ENCODE measurements at places on chromosomes 2 and 18.

- no peak for DNase-seq
Measured at GRCh38 chr2:151560289-151560688, 150.6 kb downstream of the RIF1 start.

DNA sequence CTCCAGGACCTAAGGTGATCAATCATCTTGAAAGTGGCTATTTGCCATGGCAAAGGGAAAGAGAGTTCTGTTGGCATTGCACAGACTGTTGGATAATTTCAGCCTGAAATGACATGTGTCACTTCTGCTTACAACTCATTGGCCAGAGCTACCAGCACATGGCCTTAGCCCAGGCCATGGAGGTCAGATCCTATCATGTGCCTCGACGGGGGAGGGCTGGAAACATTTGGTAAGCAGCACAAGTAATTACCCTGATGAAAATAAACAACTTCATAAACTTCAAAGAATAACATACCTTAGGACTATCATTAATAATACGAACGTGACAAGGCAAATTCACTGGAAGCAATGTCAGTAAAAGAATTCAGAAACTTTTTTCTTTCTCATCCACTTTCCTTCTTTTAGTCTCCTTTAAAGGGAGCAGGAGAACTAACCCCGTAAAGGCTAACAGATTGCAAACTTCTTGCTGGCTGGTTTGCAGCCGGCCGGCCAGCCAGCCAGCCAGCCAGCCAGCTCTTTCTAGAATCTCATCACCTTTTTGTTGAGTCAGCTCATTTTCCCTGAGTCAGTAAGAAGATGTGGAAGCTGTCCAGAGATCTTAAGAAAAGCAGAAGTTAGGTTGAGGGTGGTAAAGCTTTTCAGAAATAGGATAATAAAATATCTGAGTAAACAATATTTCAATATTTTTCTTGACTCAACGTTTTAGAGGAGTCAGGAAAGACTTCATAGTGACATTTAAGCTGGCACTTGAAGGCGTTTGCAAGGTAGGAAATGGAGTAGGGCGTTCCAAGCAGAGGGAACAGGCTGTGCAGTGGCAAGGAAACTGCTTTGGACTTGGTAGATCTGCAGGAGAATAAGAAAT, 31.9 kb downstream of the CNRIP1 start:
- no peak for DNase-seq

GRCh38 chr2:145931781-145932395, 1412.0 kb upstream of the ZEB2 start:
- peak; percentile 73 for DNase-seq

DNA sequence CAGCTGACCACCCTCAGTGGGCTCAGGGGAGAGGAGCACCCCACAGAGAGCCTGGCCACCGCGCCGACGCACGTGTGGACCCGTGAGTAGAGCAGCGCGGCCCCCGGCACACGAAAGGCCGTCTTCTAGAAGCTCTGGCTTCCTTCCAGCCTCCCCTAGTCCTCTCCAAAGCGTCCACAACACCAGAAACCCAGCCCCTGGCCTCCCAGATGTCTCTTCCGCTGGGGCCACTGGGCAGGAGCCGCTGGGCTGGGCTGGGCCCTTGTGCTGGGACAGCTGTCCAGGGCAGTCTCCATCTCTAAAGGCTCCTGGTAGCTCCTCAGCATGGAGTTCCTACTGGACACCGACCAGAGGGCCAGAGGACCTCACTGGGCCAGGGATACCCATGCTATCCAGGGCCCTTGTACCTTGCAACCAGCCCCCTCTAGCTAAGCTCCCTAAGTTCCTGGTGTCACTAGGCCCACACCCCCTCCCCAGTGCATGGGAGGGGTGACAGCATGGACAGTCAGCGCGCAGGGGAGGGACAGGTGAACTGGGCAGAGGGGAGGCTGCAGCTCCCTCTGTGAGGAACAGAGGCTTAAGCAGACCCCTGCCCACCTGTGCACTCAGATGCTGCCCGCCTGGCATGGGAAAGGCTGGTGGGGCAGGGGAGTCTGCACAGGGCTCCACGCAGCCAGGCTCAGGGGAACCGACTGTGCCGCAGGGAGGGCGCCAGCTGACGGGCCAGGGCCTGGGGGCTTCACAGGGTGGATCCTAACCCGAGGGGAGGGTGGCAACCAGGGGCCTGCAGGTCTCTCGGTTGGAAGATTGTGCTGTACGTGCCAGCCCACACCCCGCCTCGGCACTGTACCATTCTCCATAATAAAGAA, 32.9 kb downstream of the MTERF4 start:
- DNase-seq, result no peak

DNA sequence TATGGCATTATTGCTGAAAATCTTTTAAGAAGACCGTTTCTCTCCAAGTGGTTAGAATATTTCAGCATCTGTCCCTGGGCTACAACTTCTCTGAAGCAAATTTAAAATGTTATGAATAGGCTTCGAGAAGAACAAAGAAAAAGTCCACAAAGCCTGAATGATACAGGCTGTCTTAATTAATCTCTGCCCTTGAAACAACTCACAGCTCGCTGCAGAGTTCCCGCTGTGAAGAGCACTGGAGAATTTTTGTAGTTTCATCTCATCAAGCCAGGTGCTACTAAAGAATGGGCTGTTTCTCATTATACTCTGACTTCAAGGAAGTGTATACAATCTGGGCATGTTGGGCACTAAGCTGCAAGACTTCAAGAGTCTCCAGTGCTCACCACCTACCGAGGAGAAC, 67.6 kb downstream of the LAMA1 start:
- DNase-seq, result no peak

- DNase-seq, result no peak
Measured at GRCh38 chr18:24677011-24677410, 216.6 kb downstream of the HRH4 start.

DNA sequence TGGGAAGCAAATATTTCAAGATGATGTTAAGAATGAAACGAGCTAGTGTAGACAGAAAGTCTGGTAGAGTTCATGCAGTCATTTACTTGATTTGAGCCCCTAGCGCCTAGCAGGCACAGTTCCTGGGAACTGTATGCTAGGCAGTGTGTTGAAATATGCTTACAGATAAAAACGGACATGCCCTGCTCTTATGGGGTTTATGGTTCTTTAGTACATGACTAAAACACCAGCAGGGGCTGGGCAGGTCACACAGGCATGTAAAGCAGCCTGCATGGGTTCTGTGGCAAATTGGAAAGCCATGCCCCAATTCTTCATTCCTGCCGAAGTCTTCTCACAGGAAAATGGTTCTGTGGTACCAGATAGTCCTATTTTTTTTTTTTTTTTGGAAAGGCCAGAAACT, 27.3 kb upstream of the MGAT5 start:
- no peak for DNase-seq

GRCh38 chr2:201122276-201122675, 6.3 kb downstream of the CFLAR start:
- DNase-seq, result no peak

- no peak for DNase-seq
Measured at GRCh38 chr2:208311954-208312353, 45.9 kb downstream of the PIKFYVE start.

DNA sequence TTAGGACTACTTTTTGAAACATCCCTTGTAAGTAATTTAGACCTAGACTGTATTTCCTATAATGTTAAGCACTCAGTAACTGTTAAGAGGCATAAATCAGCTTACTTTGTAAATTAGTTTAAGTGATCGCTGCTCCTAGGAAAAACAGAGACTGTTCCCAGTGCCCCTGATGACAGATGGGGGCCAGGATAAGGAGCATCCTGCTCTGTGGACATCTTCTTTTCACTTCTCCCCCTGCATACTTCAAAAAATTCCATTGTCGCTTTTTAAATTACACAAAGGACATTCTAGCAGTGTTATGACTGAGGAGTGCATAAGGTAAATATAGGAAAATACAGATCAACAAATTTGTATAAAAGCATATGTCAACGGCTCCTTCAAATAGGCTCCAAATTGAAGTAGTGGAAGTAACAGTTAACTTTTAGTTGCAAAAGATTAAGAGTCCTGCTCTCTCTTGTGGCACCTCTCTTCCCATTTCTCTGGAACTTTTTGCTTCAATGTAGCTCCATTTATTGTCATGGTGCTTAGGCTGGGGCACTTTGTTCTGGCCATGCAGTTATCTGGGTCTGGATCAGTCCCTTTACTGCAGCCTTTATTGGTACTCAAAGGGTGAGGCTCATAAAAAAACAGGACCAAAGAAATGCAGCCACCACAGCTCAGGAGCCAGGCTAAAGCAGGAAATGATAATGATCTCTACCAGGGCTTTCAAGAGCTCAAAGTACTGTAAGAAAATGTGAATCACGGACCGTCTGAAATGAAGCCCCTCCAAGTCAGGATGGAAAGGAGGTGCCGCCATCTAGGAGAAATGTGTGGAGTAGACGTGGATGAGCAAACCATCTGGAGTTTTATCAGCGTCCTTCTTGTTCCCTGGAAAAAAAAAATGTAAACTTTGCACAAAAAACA, 162.1 kb upstream of the ZNF516 start:
- no peak for DNase-seq

DNA sequence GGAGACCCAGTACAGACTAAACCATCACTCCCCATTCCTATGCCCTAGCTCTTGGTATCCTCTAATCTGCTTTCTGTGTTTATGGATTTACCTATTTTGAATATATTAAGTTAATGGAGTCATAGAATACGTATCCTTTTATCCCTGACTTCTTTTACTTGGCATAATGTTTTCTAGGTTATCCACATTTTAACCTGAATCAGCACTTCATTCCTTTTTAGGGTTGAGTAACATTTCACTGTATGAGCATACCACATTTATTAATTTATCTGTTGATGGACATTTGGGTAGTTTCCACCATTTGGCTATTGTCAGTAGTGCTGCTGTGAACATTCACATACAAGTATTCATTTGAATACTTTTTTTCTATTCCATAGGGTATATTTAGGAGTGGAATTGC, 157.3 kb upstream of the CTNNA2 start:
- DNase-seq, result no peak

DNA sequence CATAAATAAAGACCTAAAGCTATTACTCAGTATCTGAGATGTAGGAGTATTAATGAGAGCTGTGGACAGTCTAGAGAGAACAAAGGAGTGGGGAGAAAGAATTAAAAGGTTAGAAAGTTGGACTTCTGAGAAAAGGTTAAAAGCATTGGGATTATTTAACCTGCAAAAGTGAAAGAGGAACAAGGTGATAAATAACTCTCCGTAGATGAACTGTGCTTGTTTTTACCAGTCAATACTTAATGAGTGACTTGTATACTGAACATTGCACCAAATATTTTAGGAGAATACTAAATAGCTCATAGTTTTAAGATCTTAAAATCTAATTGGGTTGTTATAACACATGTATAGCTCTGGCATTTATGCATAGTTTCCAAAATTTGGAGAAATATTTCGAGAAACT, 137.5 kb downstream of the GPD2 start:
- DNase-seq, result no peak

- no peak for DNase-seq
Measured at GRCh38 chr2:208939852-208940251, 484.0 kb upstream of the MAP2 start.

GRCh38 chr2:204172145-204172600, 235.6 kb downstream of the ICOS start:
- no peak for DNase-seq

- no peak for DNase-seq
Measured at GRCh38 chr18:392928-393573, 107.5 kb downstream of the COLEC12 start.

DNA sequence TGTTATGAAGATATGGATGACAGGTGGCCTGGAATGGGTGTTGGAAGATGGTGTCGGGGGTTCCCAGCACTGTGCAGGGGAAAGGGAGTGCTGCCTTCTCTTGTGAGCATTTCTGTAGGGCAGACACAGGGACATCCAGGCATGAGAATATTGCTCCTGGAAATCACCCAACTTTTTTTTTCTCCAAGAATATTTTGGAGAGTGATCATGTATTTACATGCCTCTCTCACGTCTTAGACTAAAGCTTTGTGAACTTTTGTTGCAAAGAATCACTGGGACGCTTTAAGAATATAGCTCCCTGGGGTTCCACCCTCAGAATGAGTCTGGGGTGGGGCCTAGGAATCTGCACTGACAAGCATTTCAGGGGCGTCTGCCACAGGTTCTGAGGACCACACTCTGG, 68.7 kb downstream of the VWA3B start:
- DNase-seq, result no peak

GRCh38 chr2:96156011-96156820, 11.0 kb upstream of the DUSP2 start:
- no peak for DNase-seq

- no peak for DNase-seq
Measured at GRCh38 chr2:162372818-162373217, 28.9 kb downstream of the GCA start.
